Stimulated activated CD4-positive, alpha-beta T cell treated with anti-CD3 and anti-CD28 coated beads, Interleukin-1b, Interleukin-23, amount 100 ng/mL, for 1 hour (primary cell): ENCODE measurements at places on chromosomes 12 and 14.
A peak's percentile ranks its signal among the peaks of the same experiment; 100 is the strongest.

- DNase-seq: no peak
Measured at GRCh38 chr12:20426191-20426590, 57.9 kb downstream of the PDE3A start.

DNA sequence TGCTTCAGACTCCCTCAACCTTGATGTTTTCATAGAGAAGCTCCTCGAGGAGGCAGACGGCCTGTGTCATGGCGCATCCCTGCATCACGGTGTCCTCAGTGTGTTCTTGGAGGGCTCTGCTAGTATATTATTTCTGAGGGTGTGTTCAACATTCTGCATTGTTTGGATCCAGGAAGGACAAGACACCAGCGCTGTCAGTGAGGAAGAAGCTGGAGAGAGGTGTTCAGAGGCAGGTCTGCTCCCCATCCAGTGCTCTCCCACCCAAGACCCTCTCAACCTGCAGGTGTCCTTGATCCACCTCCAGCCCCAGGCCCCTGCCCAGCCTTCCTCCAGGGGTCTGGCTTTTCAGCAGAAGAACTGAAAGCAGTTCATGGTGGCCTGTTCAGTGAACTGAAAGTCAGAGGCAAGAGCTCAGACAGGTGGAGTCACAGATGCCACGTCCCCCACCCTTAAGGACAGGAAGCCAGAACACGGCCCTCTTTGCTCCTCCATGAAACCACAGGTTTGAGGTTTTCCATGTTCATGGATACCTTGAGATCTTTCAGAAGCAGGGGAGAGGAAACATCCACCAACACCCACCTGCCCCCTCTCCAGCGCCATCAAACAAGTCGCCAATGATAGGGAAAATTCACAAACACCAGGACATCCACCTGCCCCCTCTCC, 37.4 kb downstream of the DIO3 start:
- DNase-seq: no peak

- no peak for DNase-seq
Measured at GRCh38 chr12:16324772-16325171, 22.7 kb upstream of the MGST1 start.

DNA sequence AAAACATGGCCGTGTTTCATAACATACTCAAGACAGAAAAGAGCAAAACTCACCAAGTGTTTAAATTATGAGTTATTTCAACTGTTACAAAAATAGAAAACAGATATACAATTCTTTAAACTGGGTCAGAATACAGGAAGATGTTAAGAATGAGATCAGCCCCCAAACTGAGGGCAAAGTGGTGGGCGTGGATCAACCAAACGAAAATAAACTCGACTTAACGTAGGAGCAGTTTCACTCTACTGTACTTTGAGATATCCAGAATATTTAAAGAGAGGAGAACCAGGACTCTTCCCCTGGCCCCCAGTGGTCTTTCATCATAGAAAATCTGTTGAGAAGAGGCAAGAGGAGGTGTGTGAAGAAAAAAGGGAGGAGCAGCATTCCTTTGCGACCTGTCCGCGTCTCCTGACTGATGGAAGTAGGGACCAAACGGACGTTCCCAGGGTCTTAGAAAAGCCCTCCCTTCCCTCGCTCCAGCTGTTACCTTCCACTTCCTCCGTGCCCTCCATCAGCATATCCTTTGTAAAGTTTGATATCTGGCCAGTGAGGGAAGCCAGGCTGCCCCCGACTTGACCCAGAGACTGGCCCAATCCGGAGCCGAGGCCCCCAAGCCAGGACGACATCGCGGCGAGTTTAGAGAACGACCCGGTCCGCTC, 668 bp downstream of the TRIP11 start:
- DNase-seq: no peak

- DNase-seq: no peak
Measured at GRCh38 chr14:104993808-104994591, 8.4 kb downstream of the CLBA1 start.

DNA sequence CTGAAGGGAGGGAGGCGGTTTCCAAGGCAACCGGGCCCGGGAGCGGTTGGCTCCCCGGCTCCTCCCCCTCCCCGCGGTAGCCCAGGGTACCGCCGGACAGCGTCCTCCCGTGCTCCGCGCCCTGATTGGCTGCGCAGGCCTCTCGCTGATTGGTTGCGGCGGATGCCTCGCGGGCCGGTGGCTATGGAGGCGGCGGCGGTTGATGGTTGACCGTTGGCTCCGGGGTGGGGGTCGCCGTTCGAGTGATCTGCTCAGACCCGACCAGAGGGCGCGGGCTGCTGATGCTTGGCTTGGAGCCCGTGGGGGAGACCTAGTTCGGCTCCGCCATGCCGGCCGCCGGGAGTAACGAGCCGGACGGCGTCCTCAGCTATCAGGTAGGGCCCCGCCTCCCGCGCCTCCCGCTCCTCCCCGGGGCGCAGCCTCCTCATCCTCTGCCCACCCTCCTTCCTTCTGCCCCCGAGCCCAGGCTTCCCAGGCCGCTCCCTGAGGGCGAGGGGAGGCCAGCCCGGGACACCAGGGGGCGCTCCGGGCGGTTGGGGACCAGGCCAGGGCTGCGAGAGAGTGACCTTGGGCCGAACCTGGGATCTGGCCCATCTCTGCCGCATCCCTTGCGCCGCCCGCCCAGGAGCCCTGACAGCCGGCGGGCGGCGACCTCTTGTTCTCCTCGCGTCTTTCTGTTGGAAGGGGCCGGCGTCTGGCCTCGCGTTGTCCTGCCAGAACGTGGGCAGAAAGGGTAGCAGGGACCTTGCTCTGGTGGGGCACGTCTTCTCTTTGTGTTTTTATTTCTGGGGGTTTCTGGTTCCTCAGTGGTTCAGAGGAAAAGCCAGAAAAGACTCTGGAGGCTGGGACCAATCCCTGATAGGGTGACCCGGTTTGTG, at the start of gene SLC4A8:
Gene SLC4A8 (plus strand): TSS at position 170 of the 878 bp plus-strand sequence. CDS start 157 bp downstream, at position 327.
- DNase-seq: peak; percentile 33

GRCh38 chr14:33068626-33069025, 129.9 kb downstream of the NPAS3 start:
- no peak for DNase-seq
